ENCODE measurements at places on chromosomes 16 and 17.

DNA sequence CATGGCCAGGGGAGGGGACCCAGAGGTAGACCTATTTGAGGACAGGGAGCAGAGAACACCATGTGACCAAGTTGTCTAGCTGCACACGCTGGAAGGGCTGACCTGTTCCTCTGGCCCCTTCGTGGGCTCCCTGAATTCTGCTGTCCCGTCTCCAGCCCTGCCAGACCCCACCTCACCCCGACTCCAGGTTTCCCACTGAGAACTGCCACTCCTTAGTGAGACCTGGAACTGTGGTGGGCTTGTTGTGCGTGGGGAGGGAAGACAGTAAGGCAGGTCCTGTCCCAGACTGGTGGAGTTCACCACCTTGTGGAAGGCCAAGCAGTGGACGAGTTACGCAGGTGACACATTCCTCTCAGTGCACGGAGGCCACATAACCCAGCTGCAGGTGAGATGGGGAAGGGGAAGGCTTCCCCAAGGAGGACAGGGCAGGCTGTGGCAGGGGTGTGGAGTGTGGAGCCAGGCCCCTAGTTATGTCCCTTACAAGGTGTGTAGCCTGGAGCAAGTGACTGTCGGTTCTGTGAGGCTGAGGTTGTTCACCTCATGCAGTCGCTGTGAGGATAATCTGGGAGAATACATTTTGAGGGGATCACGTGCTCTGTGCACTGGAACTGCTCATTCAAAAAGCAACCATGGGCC is 54.7 kb downstream of the USP22 start:
- no peak for DNase-seq

GRCh38 chr17:7019839-7020519 is 2.9 kb upstream of the BCL6B start:
- DNase-seq, result no peak

DNA sequence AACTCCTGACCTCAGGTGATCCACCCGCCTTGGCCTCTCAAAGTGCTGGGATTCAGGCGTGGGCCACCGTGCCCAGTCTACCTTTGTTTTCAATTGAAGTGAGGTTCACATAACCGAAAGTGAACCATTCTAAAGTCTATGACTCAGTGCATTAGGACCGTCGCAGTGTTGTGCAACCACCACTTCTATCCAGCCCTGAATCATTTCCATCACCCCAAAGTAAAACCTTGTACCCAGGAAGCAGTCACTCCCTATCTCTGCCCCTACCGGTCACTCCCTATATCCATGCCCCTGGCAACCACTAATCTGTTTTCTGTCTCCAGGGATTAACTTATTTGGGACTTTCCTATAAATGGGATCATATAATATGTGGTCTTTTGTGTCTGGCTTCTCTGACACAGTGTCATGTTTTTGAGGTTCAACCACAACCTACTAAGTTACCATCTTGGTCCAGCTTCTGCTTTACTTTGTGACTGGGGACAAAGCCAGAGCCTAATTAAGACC is 28.3 kb upstream of the CDC42EP4 start:
- DNase-seq, result peak; percentile 84

GRCh38 chr16:50522324-50522723 is 25.9 kb upstream of the NKD1 start:
- no peak for DNase-seq

DNA sequence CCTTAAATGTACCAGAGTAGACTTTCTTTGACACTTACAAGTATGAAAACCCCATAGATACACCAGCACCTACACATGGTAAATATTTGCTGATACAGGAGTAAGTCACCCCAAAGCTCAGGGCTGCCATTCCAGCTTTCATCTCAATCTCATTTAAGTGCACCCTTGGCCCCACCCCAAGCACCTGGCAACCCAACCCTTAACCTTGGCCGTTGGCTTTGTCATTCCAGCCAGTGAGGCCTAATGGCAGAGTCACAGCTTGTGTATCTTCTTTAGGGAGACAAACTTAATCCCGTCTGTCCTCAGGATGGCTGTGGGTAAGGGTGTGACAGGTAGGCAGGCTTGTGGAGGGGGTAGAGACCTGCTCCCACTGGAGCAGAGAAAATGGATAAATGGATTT is 31.5 kb upstream of the TMEM220 start:
- DNase-seq, result no peak

DNA sequence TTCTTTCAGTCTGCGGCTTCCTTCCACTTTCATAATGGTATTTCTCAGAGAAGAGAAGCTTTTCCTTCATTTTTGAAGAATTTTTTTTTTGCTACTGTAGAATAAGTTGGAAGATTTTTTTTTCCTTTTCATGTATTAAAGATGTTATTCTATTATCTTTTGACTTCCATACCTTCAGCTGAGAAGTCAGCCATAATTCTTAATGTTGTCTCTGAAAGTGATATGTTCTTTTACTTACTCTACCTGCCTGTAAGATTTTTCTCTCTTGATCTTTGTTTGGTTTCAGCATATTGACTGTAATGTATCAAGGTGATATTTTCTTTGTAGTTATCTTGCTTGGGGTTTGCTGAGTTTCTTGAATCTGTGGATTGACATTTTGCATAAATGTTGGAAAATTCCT is 143.5 kb upstream of the TOX3 start:
- no peak for DNase-seq

DNA sequence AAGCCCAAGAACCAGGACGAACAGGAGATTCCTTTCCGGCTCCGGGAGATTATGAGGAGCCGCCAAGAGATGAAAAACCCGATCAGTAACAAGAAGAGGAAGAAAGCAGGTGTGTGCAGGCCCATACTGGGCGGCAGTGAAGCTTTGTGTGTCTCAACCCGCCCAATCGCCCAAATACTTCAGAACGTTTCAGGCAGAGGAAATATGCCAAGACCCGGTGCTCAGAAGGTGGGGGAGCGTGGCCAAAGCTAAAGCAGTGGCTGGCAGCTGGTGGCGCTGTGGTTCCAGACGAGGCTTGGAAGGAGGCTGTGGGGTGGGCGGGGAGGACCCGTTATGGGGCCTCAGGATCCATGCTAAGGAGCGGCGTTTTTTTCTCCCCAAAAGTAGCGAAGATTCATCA is 1.2 kb downstream of the CCDC137 start:
- DNase-seq, result no peak

GRCh38 chr17:2688351-2689342 is 22.9 kb downstream of the CLUH start:
- DNase-seq, result no peak

GRCh38 chr16:47600376-47600775 is 139.2 kb downstream of the PHKB start:
- DNase-seq, result no peak

DNA sequence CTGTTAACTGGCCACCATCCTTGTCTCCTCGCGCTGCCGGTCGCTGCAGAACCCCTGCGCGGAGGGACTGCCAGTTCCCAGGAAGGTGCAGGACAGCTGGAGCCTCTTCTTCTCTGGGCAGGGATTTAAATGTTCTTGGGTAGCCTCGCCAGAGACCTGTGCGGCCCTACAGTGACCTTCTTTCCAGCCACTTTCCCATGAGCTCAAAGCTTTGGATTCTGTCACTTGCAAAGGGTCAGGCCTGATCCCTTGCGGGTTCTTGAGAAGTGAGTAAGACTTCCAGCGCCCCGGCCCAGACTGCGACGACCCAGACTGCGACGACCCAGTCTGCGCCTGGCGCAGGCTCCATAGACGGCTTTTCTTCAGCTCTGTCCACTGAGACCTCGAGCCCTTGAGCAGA is 1.4 kb upstream of the SLFN5 start:
- no peak for DNase-seq

- peak; percentile 77 for DNase-seq
Measured at GRCh38 chr16:88772871-88773811, 11.9 kb downstream of the PIEZO1 start.

DNA sequence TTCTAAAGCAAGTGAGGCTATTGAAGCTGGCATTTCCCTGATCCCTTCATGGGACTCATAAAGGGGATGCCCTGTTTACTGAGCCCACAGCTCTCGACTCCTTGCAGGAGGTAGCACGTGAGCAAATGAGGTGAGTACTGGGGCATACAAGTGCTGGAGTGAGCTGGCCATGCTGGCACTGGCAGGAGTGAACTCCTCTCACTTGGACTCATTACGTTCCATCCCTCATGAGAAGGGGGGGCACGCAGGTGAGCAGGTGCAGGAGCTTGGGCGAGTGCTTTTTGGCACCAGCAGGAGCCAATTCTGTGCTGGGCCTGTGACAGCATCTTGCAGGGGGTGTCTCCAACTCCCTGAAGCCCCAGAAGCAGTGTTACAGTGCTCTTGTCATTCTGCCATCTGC is 337.1 kb upstream of the CA10 start:
- DNase-seq, result no peak

DNA sequence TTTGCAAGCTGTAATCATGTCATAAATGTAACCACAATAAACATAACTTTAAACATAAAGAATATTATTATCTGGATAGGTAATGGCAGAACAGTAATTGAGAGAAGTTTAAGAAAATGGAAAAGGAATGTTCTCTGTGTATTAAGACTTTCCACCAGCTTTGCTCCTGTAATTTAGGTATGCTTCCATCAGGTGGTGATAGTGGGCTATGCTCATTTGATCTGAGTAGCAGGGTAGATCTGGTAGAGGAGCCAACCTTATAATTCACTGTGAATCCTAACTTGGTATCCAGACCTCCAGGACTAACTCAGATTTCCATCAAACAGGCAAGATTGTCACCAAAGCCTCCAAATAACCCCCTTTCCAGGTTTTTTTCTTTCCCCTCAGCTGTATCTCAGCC is 137.9 kb upstream of the ZKSCAN2 start:
- DNase-seq, result no peak

GRCh38 chr16:66898933-66899309 is 18.6 kb downstream of the PDP2 start:
- no peak for DNase-seq

- no peak for DNase-seq
Measured at GRCh38 chr17:60080545-60080944, 1.8 kb upstream of the HEATR6 start.

DNA sequence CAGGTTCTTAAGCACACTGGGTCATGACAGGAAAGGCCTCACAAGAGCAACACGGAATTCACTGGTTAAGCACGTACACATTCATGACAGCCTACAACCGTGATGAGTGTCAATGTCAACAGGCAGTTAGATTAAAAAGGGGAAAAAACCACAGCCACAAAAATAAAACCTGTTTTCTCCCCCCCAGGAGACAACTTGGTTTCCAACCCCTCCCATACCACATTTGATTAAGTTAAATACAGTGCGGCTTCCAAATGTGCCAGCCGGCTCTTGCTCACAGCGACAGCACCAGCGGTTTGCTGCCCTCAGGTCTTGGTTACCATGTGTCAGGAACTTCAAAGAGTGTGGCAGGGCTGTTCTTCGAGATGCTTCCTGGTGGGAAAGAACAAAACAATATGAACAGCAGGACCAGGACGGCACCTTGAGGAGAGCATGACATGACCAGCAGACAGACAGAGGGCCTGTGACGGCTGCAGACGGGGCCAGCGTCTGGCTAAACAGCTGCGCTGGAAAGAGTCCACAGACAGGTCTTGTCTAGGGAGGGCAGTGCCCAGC is 193.6 kb downstream of the PARN start:
- DNase-seq, result no peak

DNA sequence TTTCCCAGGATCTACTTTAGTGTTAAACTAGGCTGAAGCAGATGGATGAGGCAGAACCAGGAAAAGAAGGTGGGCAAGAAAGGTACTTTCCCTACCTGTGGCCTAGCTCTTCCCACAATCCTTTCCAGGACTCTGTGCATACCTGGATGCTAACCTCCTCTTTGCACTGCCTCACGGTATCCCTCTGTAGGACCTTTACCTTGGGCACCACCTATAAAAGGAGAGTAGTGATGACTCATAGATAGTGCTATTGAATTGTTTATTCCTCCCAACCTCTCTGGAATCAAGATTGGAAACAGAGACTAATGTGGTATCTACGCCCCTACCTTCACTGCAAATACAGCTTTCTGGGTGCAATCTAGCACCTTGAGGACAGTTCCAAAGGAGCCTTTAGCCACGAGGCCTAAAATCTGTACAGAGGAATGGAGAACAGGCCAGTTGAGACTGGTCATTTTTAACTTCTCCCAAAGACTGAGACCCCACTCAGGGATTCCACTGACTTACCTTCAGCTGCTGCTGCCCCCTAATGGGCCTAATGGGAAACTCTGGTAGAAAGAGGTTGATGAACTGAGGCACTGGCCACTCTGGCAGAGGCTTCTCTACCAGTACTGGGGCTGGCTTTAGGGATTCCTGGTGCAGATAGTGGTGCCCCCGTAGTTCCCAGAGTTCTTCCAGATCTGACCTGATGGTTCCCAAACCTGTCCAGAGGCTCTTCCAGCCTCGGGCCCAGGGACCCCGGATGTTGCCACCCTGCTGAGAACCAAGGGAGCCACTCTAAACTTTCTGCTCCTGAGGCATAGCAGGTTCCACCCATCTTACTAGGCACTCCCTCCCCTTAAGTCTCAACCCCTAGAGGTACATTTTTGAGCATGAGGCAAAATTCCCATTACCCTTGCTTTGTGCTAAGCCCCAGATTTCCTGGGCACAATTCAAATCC is 781 bp downstream of the RSKR start:
- no peak for DNase-seq

DNA sequence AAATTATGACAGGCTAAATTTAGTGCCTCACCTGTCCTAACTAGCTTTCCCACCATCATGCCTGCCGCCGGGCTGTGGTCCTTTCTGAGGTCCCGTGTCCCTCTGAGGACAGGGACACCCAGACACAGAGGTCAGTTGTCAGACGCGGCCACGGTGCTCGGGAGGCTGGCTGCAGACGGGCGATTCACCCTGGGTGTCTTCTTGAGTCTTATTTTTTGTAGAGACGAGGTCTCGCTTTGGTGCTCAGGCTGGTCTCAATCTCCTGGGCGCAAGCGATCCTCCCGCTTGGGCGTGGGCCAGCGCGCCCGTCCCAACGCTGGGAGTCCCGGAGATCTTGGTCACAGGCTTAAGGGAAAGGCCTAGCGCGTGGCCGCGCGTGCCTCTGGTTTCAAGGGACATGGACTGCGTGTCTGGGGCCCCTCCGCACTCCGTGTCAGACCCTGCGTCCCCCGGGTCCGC is 797 bp upstream of the RAB11FIP3 start:
- no peak for DNase-seq

GRCh38 chr16:19033761-19034160 is 33.7 kb upstream of the COQ7 start:
- no peak for DNase-seq

GRCh38 chr17:80931421-80932265 is 60.0 kb upstream of the CHMP6 start:
- peak; percentile 61 for DNase-seq

DNA sequence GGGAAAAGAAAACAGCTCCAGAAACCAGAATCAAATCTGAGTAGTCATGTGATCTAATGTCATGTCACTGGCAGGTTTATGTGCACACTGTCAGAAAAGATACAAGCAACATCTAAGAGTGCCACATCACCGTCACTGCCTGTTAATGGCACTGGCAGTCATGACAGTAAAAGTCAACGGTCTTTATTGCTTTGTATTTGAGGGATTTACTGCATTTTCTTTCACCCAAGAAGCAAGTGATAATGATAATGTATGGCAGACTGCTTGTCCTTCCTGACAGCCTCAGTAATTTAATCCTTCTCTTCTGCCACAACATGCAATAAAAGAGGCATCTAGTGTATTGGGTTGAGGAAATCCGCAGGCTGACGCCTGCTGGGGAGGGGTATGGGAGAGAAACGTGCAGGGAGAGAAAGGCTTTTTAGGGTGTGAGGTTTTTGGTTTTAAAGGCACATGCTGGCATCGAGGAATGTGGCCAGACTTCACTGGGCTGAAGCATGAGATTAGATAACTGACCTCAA is 92.4 kb downstream of the RPGRIP1L start:
- DNase-seq, result no peak

GRCh38 chr16:19179546-19180490 is 11.8 kb downstream of the SYT17 start:
- no peak for DNase-seq
